ENCODE measurements at places on chromosomes 12 and 14.

DNA sequence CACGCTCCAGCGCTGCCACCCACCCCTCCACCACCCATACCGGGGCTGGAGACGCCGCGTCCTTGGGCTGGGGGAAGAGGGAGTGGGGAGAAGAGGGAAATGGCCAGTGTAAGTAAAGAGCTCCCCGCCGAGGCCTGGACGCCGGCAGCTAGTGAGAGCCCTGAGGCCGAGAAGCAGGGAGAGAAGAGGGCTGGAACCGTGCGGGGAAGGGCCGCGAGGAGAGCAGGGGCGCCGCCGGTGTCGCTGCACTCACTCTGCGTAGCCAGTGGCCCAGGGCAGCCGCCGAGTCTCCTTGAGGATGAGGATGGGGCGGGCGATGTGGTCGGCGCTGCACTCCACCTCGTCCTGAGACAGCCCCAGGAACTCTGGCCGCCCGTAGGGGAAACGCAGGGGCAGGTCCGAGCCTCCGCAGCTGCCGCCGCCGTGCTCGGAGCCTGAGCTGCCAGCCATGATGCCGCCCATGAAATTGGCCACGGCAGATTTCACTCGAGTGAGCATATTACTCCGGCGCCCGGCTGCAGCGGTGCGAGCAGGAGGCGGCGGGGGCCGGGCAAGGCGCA lies 631 bp downstream of the PPM1H start:
- DNase-seq, result no peak

- no peak for DNase-seq
Observed at GRCh38 chr12:67456431-67456901, 187.3 kb downstream of the CAND1 start.

DNA sequence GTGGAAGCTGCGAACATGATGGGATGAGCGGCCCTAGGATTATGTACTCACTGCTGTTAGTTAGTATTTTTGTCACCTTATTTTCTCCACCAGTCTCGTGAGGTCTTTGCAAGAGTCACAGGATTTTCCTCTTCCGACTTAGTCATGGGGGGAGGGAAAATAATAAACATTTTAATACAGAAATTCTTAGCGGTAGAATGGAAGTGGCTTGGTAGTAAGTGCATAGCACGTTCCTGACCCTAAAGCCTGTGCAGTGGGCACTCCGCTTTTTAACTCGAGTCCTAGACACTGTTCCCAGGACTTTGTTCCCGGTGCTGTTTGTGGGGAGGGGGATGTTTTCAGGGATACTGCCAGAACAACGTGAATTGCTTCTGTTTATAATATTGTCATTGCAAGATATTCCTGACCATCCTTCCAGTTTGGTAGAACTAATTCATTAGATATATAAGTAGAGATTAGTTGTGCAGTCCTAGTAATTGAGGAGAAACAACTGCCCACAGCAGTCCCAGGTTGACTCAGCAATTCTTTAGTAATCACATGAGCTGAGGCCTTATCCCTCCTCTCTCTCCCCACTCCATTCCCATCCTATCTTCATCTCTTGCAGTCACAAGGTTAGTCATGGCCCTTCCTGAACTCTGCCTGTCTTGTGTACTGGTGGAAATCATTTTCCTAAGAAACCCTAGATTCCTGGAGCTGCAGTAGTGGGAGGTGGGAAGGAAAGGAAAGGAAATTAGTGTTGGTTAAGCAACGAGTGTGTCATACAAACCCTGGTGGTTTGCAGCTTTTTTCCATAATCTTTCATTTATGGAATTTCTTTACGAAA lies 799 bp downstream of the SLC38A6 start:
- no peak for DNase-seq

DNA sequence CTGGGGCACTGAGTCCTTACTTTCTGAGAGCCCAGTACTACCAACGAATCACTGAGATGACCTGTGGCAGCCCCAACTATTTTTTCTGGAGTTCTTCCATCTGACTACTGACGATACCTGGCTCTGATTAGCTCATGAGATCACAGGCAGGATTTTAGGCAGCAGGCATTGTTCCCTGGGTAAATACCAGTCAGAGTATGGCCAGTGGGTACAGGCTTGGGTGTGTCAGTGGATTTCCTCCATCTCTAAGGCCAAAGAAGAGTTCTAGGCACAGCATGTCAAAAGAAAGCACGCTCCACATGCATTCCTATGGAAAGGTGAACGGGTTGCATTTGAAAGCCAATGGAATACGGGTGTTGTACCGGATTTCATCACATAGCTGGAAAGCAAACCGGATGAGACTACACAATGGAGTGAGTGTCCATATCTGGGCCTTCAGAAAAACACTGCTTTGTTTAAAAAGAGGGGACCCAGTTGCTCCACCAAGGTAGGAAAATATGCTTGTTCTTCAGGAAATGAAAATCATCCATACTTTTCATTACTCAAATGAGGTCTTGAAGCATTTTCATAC lies 55.0 kb downstream of the PAX9 start:
- no peak for DNase-seq

DNA sequence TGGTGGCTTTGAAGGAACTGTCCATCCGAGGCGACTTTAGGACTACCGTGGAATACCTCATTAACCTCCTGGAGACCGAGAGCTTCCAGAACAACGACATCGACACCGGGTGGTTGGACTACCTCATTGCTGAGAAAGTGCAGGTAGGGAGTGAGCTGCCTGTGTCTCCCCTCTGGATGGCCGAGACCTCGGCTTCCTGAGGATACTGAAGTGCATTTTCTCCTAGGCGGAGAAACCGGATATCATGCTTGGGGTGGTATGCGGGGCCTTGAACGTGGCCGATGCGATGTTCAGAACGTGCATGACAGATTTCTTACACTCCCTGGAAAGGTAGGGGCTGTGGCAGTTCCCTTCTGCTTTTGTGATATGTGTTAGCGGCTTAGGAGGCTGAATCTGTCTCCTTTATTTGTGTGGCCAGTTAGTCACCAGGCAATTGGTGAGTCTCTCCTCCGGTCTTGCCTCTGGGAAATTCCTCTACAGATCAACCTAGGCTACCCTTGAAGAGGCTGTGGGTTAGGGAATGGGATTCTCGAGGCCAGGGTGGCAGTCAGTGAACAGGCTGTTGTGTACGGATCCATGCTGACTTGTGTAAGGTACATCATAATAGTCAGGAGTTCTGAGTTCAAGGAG lies 75.3 kb downstream of the ACACB start:
- no peak for DNase-seq

GRCh38 chr12:81992461-81992860 lies 233.3 kb upstream of the PPFIA2 start:
- DNase-seq, result peak; percentile 46

DNA sequence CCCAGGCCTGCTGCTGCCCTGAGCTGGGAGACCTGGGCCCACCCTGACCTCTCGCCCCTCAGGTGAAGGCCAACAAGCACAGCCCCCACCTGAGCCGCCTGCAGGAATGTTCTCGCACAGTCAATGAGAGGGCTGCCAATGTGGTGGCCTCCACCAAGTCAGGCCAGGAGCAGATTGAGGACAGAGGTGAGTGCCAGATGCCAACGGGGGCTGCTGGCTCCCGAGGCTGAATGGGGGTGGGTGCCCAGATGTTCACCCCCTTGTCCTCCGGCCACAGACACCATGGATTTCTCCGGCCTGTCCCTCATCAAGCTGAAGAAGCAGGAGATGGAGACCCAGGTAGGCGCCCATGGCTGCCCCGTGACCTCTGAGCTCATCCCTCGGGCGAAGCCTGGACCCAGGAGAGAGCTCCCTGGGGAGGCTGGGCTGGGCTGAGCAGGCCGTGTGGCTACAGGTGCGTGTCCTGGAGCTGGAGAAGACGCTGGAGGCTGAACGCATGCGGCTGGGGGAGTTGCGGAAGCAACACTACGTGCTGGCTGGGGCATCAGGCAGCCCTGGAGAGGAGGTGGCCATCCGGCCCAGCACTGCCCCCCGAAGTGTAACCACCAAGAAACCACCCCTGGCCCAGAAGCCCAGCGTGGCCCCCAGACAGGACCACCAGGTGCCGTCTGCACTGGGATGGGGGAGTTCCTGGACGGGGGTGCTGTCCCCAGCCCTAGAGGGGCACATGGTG lies 25.8 kb downstream of the HIP1R start:
- no peak for DNase-seq

GRCh38 chr14:90416720-90417119 lies 19.9 kb downstream of the CALM1 start:
- no peak for DNase-seq

- peak; percentile 2 for DNase-seq
Observed at GRCh38 chr14:66395300-66395699, 90.9 kb upstream of the CCDC196 start.

DNA sequence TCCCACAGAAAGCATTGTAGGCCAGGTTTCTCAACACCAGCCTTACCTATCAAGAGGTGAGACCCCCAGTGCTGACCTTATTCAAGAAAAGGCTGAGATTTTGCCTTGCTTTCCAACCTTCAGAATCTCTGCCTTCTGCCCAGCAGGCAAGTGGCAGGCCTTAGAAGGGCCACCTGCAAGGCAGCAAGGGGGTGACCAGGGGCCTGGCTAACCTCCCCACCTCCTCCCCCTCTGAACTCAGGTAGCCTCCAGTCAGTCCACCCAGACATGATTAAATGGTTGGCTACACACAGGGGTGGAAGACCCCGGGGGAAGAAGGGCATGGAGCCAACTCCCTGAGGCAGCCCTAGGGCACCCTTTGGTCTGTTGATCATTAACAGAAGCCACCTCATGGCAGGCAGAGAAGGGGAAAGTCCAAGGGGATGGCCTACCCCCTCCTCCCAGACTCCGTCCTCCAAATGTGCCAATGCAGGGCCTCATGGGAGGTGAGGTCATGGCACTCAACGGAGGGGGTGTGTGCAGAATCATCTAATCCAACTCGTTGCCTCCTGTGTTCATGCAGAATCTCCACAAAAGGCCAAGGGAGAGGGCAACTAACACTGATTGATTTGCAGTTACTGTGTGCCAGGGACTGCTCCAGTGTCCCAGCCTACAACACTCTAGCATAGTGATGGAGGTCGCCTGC lies 8.5 kb downstream of the ZFP36L1 start:
- peak; percentile 15 for DNase-seq

- no peak for DNase-seq
Observed at GRCh38 chr12:124582108-124582424, 14.7 kb upstream of the NCOR2 start.

DNA sequence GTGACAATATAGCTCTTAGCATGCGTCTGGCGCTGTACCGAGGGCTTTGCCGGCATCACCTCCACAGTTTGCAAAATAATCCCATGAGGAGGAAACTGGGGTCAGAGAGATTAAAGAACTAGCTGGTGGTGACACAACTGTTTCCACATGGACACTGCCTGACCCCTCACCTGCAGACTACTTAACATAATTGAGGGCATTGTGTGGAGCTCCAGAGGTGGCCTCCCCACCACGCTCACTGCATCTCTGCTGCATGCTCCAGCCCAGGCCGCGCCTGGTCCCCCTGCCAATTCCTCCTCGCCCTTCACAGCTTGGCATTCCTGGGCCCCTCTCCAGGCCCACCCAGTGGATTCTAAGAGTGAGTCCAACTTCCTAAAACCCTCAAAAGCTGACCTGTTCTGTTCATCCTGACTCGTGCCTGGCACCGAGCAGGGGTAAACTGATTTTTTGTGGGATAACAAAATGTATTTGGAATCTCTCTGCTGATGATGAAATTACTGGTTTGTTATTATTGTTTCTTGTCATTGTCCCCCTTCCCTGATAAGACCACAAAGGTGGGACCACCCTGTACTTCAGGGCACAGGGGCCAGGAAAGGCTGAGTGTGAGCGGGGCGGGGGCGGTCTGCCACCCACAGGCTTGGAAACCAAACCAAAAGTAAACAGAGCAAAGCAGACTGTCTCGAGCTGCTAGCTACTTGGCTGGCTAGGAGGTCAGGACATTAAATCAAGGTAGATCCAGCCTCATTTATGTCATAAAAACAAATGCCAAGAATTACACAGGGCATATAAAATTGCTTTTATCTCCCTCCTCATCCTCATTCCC lies 40.6 kb downstream of the CHGA start:
- no peak for DNase-seq

GRCh38 chr14:84961637-84962036 lies 568.3 kb upstream of the FLRT2 start:
- DNase-seq, result no peak

DNA sequence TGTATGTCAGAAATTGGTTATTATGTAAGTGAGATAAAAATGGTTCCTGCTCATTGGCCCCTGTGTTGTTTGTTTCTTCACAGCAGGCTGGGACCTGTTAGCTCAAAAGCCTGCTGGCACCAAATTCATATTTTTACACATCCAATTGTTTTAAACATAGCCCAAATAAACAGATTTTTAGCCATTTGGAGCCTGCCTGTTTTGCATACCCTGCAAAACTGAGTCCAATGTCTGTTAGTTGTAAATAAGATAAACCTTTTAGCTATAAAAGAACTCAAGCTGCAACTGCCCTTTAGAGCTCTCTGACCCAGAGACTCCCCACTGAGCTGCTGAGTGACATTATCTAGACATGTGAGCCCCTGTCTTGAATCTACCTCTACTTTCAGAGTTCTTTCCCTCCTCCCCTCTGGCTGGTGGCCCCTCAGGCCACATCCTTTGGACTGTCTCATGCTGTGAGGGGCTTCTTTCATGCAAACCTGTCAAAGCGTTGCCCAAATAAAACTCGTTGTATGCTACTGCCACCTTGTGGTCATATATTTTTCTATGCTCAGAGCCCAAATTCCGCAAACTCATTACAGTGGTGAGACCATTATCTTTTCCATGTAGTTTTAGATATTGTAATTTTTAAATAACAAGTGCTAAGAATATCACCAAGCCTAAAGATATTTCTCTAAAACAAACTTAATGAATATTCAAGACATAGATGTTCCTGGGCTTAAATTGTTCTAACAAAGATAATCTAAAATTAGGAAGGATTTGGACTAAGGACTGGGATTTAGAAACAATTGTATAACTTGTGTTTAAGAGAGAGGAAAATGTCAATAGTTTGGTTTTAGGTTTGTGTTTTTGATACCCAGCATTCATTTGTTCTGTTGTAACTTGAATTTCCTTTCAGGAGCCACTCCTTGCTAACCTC lies 337.9 kb downstream of the AACS start:
- DNase-seq, result no peak

- no peak for DNase-seq
Observed at GRCh38 chr12:108642899-108643654, 9.4 kb upstream of the SELPLG start.

DNA sequence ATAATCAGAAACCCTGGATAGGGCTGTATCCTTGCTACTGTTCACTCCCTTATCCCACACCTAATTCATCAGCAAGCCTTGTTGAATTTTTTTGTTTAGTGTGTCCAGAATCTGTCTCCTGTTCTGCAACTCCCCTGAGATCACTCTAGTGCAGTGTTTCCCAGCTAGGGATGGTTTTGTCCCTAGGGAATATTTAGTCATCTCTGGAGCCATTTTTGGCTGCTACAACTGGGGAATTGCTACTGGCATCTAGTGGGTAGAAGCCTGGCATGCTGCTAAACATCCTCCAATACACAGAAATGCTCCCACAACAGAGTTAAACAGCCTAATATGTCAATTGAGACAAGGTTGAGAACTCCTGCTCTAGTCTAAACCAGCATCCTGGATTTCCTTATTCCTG lies 248.0 kb downstream of the NPAS3 start:
- DNase-seq, result no peak

- DNase-seq, result no peak
Observed at GRCh38 chr14:36260970-36261640, 59.3 kb downstream of the MBIP start.

DNA sequence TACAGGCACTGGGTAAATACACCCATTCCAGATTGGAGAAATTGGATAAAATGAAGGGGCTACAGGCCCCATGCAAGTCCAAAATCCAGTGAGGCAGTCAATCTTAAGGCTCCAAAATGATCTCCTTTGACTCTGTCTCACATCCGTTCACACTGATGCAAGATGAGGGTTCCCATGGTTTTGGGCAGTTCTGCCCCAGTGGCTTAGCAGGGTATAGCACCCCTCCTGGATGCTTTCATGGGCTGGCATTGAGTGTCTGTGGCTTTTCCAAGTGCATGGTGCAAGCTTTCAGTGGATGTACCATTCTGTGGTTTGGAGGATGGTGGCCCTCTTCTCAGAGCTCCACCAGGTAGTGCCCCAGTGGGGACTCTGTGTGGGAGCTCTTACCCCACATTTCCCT lies 427.2 kb downstream of the TRHDE start:
- no peak for DNase-seq

Data from CD4-positive, alpha-beta T cell treated with Interleukin-6 for 4 hours (primary cell).